ENCODE measurements at places on chromosomes 13 and 19. TPM values are rescaled to one million over a fixed set of nuclear protein-coding genes. Genes with fewer than 3 reads are reported as not detected.

- H3K36me3 ChIP-seq = peaks cover 6% of the 10 kb centered on the region
- peak overlapping the region; percentile 92 for H3K4me3 ChIP-seq
- H3K27me3 ChIP-seq = peaks cover 56% of the 10 kb centered on the region
- H3K4me1 ChIP-seq = peaks cover 46% of the 10 kb centered on the region
- no peak for DNase-seq
Measured at GRCh38 chr19:50332244-50333038, 3.3 kb upstream of the KCNC3 start.

Gene JAK3
- 1.3 TPM for total RNA-seq

- H3K27ac ChIP-seq = no peak overlapping the region
- no peak for DNase-seq
- no peaks in the 10 kb centered on the region for H3K36me3 ChIP-seq
- H3K27me3 ChIP-seq = peaks cover 3% of the 10 kb centered on the region
- H3K4me1 ChIP-seq = peaks cover 32% of the 10 kb centered on the region
- H3K4me3 ChIP-seq = peak overlapping the region; percentile 95
Measured at GRCh38 chr19:43525836-43526771, 897 bp downstream of the ETHE1 start.

GRCh38 chr19:1360818-1361461 is 22.8 kb upstream of the NDUFS7 start:
- peaks cover 19% of the 10 kb centered on the region for H3K36me3 ChIP-seq
- H3K4me3 ChIP-seq = peak overlapping the region; percentile 56
- no peaks in the 10 kb centered on the region for H3K27me3 ChIP-seq
- no peak for DNase-seq
- peaks cover 44% of the 10 kb centered on the region for H3K4me1 ChIP-seq

DNA sequence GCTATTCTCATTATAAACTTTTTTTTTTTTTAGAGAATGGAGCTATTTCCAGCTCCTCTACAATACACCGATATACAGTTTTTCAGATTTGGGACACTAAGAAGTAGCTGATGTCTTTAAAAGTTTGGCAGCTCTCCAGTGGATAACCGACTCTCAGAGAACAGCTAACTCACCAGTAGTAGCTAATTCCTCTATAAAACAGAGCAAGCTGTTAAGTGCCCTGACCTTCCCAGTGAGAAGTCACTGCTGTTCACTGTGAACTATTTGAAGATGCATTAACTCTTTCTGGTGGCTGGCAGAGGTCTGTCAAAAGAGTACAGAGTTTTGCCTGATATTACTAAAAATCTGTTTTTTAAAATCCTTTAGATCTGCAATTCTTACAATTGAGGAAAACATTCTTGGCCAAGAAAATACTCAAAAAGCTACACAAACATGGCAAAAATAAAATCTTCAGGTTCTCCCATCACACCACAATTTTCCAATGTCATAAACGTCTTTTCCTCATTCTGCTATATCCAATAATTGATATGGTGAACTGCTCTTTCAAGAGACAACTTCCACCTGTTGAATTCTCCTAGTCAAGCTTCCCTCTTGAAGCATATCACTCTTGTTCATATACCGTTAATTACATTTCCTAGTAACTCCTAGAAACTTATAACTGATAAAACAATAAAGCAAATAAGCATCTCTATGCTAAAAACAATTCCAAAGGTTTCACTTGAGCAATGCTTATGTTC is 44.2 kb downstream of the TBC1D4 start:
- DNase-seq = no peak
- no peak overlapping the region for H3K4me3 ChIP-seq
- no peak overlapping the region for H3K27ac ChIP-seq
- no peaks in the 10 kb centered on the region for H3K27me3 ChIP-seq
- no peaks in the 10 kb centered on the region for H3K36me3 ChIP-seq
- peaks cover 11% of the 10 kb centered on the region for H3K4me1 ChIP-seq

Gene LGALS7
- total RNA-seq = not detected

DNA sequence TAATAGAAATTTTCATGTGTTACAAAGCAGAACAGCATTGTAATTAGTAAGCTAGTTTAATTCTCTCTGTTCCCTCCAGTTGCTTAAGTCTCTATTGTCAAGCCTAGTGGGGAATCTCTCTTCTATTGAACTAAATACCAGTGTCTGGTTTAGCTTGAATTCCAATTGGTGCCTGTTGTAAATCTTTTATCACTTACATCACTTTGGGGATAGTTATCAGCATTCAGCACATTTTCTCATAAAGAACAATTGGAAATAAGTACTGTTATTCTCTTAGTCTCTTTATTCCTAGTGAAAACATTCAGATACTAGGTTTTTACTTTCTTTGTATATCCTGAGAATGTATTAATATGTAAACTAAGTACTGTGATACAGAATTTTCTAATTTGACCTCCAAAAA is 25.2 kb downstream of the IPO5 start:
- no peak overlapping the region for H3K27ac ChIP-seq
- peak overlapping the region; percentile 96 for H3K4me3 ChIP-seq
- DNase-seq = no peak
- no peaks in the 10 kb centered on the region for H3K27me3 ChIP-seq
- peaks cover 38% of the 10 kb centered on the region for H3K4me1 ChIP-seq
- H3K36me3 ChIP-seq = peaks cover 5% of the 10 kb centered on the region

Gene MAB21L1
- total RNA-seq = 0.14 TPM

Gene NLRP11
- total RNA-seq = not detected

- H3K27ac ChIP-seq = no peak overlapping the region
- peaks cover 8% of the 10 kb centered on the region for H3K4me1 ChIP-seq
- peak overlapping the region; percentile 72 for H3K4me3 ChIP-seq
- peaks cover 11% of the 10 kb centered on the region for H3K27me3 ChIP-seq
- H3K36me3 ChIP-seq = no peaks in the 10 kb centered on the region
Measured at GRCh38 chr19:1287354-1288225, 1.9 kb downstream of the EFNA2 start.

- H3K27ac ChIP-seq = no peak overlapping the region
- H3K27me3 ChIP-seq = no peaks in the 10 kb centered on the region
Measured at GRCh38 chr13:88071371-88071770, 400.2 kb downstream of the SLITRK5 start.

DNA sequence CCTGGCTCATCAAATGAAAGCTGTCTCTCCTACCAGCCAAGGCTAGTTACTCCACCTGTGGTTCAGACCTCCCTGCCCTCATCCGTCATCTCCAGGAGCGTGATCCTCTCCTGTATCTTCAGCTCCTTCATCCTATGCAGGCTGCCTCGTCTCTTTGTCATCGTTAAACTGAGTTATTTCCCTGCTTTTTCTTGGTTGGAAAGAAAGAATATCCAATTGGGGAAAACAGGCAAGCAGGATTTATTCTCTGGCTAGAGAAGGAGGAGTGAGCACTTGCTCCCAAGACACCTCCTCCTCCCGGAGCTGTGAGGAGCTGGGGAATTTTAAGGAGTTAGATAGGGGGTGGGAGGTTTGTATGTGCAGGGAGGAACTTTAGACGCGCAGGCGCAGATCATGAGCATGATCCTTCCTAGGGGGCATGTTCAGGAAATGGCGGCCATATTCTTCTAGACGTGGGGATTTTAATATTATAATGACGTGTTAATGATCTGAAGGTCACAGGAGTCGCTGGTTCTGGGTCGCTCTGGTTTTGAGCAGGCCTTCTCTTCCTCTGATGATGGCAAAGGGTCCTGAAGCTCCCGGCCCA is 156.4 kb upstream of the KL start:
- H3K4me3 ChIP-seq = no peak overlapping the region
- H3K36me3 ChIP-seq = no peaks in the 10 kb centered on the region
- H3K4me1 ChIP-seq = no peaks in the 10 kb centered on the region
- no peak overlapping the region for H3K27ac ChIP-seq
- H3K27me3 ChIP-seq = no peaks in the 10 kb centered on the region
- DNase-seq = no peak

GRCh38 chr13:75806117-75806516 is 170.0 kb downstream of the LMO7 start:
- H3K27ac ChIP-seq = no peak overlapping the region
- peaks cover 5% of the 10 kb centered on the region for H3K4me1 ChIP-seq
- no peak overlapping the region for H3K4me3 ChIP-seq
- no peak for DNase-seq

Data from neural crest cell (in vitro differentiated cells).